ENCODE measurements at places on chromosomes 16 and 17. TPM values are rescaled to one million over a fixed set of nuclear protein-coding genes. Genes with fewer than 3 reads are reported as not detected.

SPNS3 gene
- total RNA-seq = 6.1 TPM

BICDL2 gene
- total RNA-seq = 0.14 TPM

ENKD1 gene
- total RNA-seq = 8.8 TPM

EVI2A gene
- 8.8 TPM for total RNA-seq

CNGB1 gene
- not detected for total RNA-seq

SCARF1 gene
- total RNA-seq = 20.4 TPM

CXCL16 gene
- 33.5 TPM for total RNA-seq

MT1M gene
- 11.2 TPM for total RNA-seq

All from adrenal gland (tissue), 19 donors.